ENCODE measurements at places on chromosomes 2 and 18. TPM values are rescaled to one million over a fixed set of nuclear protein-coding genes. Genes with fewer than 3 reads are reported as not detected.

The MEP1B gene
- 0.10 TPM for total RNA-seq

The LYPD1 gene
- total RNA-seq, result 3.6 TPM

- DNase-seq, result no peak
Observed at GRCh38 chr2:101428422-101429176, 41.3 kb upstream of the CREG2 start.

The UGT1A3 gene
- 0.51 TPM for total RNA-seq

DNA sequence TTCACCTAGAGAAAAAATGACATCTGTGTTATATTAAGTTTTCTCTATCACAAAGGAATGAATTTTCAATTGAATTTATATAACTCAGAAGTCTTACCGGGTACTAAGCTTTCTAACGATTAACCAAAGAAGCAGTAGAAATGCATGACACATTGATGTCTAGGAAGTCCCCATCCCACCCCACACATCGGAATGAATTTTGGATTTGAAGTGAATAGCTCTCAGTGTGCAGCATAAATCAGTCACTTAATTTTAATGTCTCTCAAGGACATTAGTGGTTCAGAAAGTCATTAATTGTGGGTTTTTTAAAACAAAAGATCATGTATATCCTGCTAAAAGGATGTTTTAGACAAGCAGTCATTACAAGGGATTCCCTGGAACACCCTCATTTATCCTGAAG lies 141.4 kb upstream of the PIEZO2 start:
- DNase-seq, result no peak

DNA sequence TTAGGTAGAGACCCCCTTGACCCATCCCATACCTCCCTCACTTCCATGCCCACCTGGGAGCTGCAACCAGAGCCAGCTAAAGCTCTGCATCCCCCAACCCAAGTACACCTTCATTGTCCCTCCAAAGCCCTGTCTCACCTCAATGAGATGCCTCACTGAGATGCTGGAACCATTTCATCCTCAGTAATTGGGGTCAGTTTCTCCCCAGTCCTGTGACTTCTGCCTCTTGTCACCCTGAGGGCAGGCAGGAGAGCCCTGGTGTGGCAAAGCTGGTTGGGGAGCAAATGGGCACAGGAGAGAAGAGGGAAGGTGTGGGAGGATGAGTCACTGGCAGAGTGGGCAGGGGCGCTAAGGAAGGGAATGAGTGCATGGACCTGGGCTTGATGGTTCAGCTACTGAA lies 27.9 kb upstream of the NT5DC4 start:
- DNase-seq, result no peak

Data from tongue (tissue), 3 donors.